ENCODE measurements at places on chromosomes 13 and 19. TPM values are rescaled to one million over a fixed set of nuclear protein-coding genes. Genes with fewer than 3 reads are reported as not detected.

- no peak for DNase-seq
- peak overlapping the region; percentile 91 for H3K27ac ChIP-seq
- H3K36me3 ChIP-seq: no peaks in the 10 kb centered on the region
- H3K4me3 ChIP-seq: peak overlapping the region; percentile 97
- H3K27me3 ChIP-seq: no peaks in the 10 kb centered on the region
Observed at GRCh38 chr19:3095441-3096191, 1.5 kb downstream of the GNA11 start.

ZFP30 gene
- total RNA-seq: 3.5 TPM

CAPS gene
- 7.3 TPM for total RNA-seq

- no peak for DNase-seq
- no peak overlapping the region for H3K4me3 ChIP-seq
- peaks cover 16% of the 10 kb centered on the region for H3K36me3 ChIP-seq
- no peaks in the 10 kb centered on the region for H3K27me3 ChIP-seq
- H3K4me1 ChIP-seq: no peaks in the 10 kb centered on the region
- no peak overlapping the region for H3K27ac ChIP-seq
Observed at GRCh38 chr13:98399756-98400155, 177.2 kb downstream of the STK24 start.

OLFM2 gene
- total RNA-seq: 3.5 TPM

GRCh38 chr13:46143184-46143701, 38.4 kb upstream of the CPB2 start:
- no peak for DNase-seq
- no peaks in the 10 kb centered on the region for H3K27me3 ChIP-seq
- H3K36me3 ChIP-seq: no peaks in the 10 kb centered on the region
- no peaks in the 10 kb centered on the region for H3K4me1 ChIP-seq
- no peak overlapping the region for H3K27ac ChIP-seq

DNA sequence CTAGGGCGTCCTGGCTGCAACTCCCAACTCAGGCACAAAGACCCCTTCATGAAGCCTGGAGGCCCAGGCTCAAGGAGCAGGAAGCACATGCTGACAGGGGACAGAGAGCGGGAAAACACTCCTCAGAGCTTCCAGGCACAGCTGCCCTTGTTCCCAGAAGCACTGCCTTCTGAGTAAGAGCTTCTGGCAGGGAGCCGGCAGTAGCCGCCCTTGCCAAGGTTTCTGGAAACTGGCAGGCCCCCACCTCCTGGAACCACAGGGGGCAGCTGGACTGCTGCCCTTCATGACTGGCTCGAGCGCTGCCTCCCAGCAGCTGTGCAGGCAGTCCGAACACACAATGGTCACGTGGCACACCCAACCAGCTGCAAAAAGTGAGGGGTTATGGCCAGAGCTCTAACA, 33.6 kb upstream of the EPHX3 start:
- peak; percentile 96 for DNase-seq
- H3K27me3 ChIP-seq: no peaks in the 10 kb centered on the region
- H3K4me1 ChIP-seq: peaks cover 69% of the 10 kb centered on the region
- H3K27ac ChIP-seq: peak overlapping the region; percentile 23

LILRA1 gene
- not detected for total RNA-seq

DNA sequence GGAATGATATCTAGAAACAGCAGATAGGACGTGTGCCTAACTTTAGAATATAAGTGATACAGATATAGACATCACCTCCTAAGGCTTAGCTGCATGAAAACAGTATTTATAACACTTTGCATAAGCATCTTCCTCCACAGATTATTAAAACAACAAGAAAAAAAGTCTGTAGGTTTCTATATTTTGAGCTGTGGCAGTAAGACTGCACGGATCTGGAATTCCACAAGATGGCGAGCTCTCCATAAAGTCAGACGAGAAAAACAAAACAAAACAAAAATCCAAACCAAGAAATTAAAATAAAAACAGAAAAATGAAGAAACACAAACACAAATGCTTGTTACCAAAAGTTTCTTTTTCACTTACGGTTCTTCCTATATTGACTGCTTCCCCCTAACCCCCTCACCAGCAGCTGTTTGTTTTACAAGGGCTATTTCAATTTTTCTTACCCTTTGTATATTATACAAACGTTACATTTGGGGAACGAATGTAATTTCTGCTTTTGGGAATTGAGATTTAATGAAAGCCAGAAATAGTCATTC, 285.8 kb downstream of the MYO16 start:
- peak overlapping the region; percentile 25 for H3K27ac ChIP-seq
- H3K4me3 ChIP-seq: no peak overlapping the region
- H3K36me3 ChIP-seq: no peaks in the 10 kb centered on the region
- no peak for DNase-seq
- no peaks in the 10 kb centered on the region for H3K27me3 ChIP-seq
- H3K4me1 ChIP-seq: no peaks in the 10 kb centered on the region

ZNF77 gene
- 1.7 TPM for total RNA-seq

DNA sequence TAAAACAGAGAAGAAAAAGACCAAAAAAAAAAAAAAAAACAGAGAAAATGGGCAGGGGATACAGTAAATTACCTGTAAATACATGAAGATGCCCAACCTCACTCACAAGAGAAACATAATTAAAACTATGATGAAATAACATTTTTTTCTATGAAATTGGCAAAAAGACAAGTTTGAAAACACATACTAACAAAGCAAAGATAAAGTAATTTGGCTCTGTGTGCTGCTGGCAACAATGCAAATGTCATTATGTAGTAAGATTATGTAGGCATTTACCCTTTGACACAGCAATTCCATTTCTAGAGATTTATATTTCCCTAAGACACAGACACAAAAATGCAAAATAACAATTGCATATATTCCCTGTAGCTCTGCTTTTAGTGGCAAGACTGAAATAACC, 20.2 kb downstream of the ZC3H13 start:
- no peak for DNase-seq
- H3K4me1 ChIP-seq: no peaks in the 10 kb centered on the region
- H3K36me3 ChIP-seq: no peaks in the 10 kb centered on the region

GPR42 gene
- not detected for total RNA-seq

DNA sequence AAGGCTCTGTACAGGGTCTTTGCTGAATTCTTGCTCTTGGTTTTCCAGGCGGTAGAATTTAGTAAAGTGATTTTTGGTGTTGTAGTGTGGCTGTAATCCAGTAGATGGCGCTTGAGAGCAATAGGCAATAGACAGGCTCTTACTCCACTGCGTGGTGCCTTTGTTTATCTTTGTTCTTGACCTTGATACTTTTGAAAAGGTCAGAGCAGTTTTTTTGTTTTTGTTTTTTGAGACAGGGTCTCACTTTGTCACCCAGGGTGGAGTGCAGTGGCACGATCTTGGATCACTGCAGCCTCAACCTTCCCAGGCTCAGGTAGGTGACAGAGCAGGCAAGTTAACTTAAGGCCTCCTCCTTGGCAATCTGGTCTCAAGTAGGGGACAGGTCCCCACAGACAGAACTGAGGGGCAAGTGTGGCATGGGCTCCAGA, 12.2 kb upstream of the LILRA5 start:
- no peaks in the 10 kb centered on the region for H3K4me1 ChIP-seq
- no peak overlapping the region for H3K4me3 ChIP-seq
- H3K27me3 ChIP-seq: no peaks in the 10 kb centered on the region
- no peak overlapping the region for H3K27ac ChIP-seq

DNA sequence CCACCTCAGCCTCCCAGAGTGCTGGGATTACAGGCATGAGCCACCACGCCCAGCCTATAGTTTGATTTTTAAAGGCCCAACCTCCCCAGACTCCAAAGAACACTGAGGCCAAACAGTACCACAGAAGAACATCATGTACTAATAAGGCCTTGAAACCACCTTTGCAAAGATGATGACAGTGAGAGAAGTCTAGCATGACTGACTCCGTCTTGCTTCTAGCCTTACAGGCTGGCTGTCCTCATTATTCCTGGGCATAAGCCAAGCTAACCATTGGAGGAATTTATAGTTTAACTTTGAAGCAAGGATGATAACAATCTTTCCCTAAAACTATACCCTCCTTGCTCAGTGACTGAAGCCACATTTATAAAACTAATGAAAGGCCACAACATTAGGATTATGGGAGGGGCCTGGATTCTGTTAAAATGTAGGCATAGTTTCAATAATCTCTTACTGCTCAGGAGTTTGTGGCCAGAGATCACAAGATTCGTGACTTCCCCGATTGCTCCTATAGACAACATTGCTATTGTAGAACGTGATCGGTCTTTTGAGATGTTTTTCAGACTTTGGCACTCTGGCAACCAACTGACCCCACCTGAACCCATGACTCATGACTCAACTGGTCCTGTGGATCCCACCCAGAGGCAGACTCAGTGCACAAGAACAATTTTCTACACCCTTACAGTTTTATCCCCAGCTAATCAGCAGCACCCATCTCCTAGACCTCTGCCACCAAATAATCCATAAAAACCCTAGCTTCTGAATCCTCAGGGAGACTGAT, 17.6 kb downstream of the GPR42 start:
- no peak overlapping the region for H3K27ac ChIP-seq
- no peak overlapping the region for H3K4me3 ChIP-seq
- no peaks in the 10 kb centered on the region for H3K4me1 ChIP-seq
- H3K27me3 ChIP-seq: no peaks in the 10 kb centered on the region

ANGPTL4 gene
- total RNA-seq: 69.1 TPM

ZNF211 gene
- 8.8 TPM for total RNA-seq

DNA sequence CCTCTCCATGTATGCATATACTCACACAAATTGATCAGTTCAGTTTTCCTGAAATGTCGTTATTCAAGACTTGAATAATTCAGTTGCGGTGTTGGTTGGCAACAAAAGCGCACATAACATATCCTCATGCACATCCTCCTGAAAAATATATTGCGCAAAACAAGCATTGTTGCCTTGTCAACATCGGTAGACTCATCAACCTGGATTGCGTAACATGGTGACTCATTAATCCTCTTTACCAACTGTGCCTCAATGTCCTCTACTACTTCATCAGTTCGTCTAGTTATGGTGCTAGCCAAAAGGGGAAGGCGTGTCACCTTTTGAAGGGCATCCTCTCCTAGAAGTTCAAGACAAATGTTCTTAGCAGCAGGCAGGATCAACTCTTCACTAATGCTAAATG, 357.7 kb downstream of the LMO7 start:
- H3K4me1 ChIP-seq: no peaks in the 10 kb centered on the region
- H3K4me3 ChIP-seq: no peak overlapping the region
- H3K27me3 ChIP-seq: no peaks in the 10 kb centered on the region
- H3K36me3 ChIP-seq: no peaks in the 10 kb centered on the region
- no peak overlapping the region for H3K27ac ChIP-seq

DNA sequence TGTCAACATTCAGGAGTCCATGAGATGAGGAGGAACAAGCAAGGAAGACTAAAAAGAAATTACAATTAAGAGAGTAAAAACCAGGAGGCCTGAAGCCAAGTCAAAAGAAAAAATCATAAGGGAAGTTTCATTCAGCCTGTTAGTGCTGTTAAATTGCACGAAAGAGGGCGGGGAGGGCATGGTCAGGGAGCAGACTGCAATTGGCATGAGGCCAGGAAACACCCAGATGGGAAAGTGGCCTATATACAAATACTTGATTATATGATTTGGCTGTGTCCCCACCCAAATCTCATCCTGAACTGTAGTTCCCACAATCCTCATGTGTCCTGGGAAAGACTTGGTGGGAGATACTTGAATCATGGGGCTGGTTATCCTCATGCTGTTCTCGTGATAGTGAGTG, 43.9 kb downstream of the TNFSF13B start:
- no peak overlapping the region for H3K27ac ChIP-seq
- no peaks in the 10 kb centered on the region for H3K4me1 ChIP-seq
- H3K36me3 ChIP-seq: no peaks in the 10 kb centered on the region
- H3K27me3 ChIP-seq: no peaks in the 10 kb centered on the region

GRCh38 chr13:102836471-102836870, 9.4 kb upstream of the ERCC5 start:
- no peak overlapping the region for H3K27ac ChIP-seq
- no peaks in the 10 kb centered on the region for H3K4me1 ChIP-seq
- H3K27me3 ChIP-seq: no peaks in the 10 kb centered on the region

DNA sequence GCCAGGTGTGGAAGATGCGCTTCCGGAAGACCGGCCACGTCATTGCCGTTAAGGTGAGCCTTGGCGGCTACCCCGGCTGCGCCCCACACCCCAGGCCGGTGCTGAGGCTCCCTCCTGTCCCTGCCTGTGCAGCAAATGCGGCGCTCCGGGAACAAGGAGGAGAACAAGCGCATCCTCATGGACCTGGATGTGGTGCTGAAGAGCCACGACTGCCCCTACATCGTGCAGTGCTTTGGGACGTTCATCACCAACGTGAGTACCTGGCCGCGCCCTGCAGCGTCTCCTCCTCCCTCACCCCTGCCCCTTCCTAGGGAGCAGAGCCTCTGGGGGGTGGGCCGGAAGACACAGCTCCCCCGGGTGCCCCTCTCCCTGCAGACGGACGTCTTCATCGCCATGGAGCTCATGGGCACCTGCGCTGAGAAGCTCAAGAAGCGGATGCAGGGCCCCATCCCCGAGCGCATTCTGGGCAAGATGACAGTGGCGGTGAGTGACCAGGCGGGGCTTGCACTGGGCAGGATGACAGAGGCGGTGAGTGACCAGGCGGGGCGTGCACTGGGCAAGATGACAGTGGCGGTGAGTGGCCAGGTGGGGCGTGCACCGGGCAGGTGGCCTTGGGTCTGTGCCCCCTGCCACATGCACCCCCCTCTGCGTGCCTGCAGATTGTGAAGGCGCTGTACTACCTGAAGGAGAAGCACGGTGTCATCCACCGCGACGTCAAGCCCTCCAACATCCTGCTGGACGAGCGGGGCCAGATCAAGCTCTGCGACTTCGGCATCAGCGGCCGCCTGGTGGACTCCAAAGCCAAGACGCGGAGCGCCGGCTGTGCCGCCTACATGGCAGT, 4.1 kb upstream of the TGFBR3L start:
- H3K27me3 ChIP-seq: no peaks in the 10 kb centered on the region
- H3K4me1 ChIP-seq: no peaks in the 10 kb centered on the region
- peaks cover 50% of the 10 kb centered on the region for H3K36me3 ChIP-seq
- no peak overlapping the region for H3K4me3 ChIP-seq
- no peak overlapping the region for H3K27ac ChIP-seq

FRY gene
- 94.8 TPM for total RNA-seq

PEAK3 gene
- total RNA-seq: 1.5 TPM

- no peak for DNase-seq
- H3K27me3 ChIP-seq: no peaks in the 10 kb centered on the region
- no peak overlapping the region for H3K4me3 ChIP-seq
- no peaks in the 10 kb centered on the region for H3K4me1 ChIP-seq
Observed at GRCh38 chr19:7391218-7391670, 42.5 kb downstream of the ARHGEF18 start.

DNA sequence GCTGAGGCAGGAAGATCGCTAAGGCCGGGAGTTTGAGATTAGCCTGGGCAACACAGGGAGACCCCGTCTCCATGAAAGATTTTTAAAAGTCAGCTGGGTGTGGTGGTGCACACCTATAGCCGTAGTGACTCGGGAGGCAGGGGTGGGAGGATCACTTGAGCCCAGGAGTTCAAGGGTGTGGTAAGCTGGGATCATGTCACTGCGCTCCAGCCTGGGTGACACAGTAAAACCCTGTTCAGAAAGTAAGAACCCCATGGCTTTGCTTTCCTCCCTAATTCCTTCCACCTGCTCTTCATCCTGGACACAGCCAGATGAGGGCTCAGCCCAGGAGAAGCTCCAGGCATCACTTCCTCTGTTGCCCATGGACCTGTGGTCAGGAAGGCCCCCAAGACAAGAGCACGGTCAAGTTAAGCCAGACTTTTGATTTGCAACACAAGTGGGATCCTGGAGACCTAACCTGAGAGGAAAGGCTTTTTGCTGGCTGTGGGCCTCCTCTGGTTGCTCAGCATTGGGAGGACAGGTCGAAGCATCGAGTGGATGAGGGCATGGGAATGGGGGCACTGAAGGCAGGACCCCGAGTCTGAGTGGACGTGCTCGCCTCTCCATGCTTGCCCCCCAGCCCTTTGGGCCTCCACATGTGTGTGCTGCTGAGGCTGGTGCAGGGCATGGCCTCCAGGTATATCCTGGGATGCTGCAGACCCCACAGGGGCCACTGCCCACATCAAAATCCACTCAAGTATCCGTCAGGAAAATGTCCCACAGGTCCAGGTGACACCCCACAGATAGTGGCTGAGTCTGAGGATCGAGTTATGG, 25.4 kb downstream of the TUBA3C start:
- no peaks in the 10 kb centered on the region for H3K4me1 ChIP-seq
- no peak overlapping the region for H3K4me3 ChIP-seq
- no peak for DNase-seq
- no peaks in the 10 kb centered on the region for H3K27me3 ChIP-seq
- H3K27ac ChIP-seq: no peak overlapping the region

Data from right atrium auricular region (tissue), 2 donors.